GM18507 (cell line): ENCODE measurements at places on chromosomes 7 and 10.
A peak's percentile ranks its signal among the peaks of the same experiment; 100 is the strongest.

- peak; percentile 78 for DNase-seq
Observed at GRCh38 chr7:26151953-26152781, at the start of gene NFE2L3. Gene NFE2L3, plus strand, starts transcription at chr7:26152198. Its CDS starts 301 bp downstream, at chr7:26152499.

DNA sequence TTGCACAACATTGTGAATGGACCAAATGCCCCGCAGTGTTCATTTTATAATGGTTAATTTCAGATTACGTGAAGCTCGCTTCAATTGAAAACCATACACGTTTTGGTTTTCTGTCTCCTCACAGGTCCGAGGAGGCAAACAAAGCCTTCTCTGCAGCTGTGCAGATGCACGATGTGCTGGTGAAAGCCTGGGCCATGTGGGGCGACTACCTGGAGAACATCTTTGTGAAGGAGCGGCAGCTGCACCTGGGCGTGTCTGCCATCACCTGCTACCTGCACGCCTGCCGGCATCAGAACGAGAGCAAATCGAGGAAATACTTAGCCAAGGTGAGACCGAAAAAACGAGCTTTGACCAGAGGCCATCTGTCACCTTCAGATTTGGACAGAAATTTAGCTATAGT, 110.3 kb downstream of the TRRAP start:
- no peak for DNase-seq

GRCh38 chr7:38518541-38518940, 112.6 kb downstream of the AMPH start:
- DNase-seq = no peak

GRCh38 chr7:22485189-22485588, 14.8 kb downstream of the STEAP1B start:
- no peak for DNase-seq
